ENCODE measurements at places on chromosomes 11 and 22. TPM values are rescaled to one million over a fixed set of nuclear protein-coding genes. Genes with fewer than 3 reads are reported as not detected.

- no peak for DNase-seq
These were observed at the start of gene MORC2 for GRCh38 chr22:30968015-30968923. MORC2 (minus strand) TSS chr22:30968774; CDS start chr22:30967889, 885 bp downstream.

GRCh38 chr11:135069890-135070289 lies 657.8 kb upstream of the B3GAT1 start:
- no peak for DNase-seq

The SULT4A1 gene
- 1.9 TPM for polyA plus RNA-seq

- no peak for DNase-seq
These were observed 203.4 kb downstream of the TBC1D22A start for GRCh38 chr22:46965555-46966494.

The PDGFD gene
- 34.9 TPM for polyA plus RNA-seq

DNA sequence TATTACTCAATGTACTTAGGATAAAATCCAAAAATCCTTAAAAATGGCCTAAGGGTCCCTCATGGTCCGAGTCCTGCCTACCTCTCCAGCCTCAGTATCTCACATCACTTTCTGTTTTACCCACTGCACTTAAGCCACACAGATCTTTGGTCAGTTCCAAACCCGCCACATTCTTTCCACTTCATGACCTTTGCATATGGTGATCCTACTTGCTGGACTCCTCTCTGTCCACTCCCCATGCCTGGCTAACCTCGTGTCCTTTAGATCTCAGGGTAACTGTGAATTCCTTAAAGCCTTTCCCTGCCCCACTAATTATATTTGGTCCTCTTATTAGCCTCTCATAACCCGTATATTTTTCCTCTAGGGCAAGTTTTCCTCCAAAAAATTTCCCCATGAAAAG lies 1.2 kb downstream of the NUP160 start:
- no peak for DNase-seq

- DNase-seq: no peak
These were observed 10.0 kb downstream of the IL2RB start for GRCh38 chr22:37139762-37140161.

The FBLN1 gene
- 194 TPM for polyA plus RNA-seq

DNA sequence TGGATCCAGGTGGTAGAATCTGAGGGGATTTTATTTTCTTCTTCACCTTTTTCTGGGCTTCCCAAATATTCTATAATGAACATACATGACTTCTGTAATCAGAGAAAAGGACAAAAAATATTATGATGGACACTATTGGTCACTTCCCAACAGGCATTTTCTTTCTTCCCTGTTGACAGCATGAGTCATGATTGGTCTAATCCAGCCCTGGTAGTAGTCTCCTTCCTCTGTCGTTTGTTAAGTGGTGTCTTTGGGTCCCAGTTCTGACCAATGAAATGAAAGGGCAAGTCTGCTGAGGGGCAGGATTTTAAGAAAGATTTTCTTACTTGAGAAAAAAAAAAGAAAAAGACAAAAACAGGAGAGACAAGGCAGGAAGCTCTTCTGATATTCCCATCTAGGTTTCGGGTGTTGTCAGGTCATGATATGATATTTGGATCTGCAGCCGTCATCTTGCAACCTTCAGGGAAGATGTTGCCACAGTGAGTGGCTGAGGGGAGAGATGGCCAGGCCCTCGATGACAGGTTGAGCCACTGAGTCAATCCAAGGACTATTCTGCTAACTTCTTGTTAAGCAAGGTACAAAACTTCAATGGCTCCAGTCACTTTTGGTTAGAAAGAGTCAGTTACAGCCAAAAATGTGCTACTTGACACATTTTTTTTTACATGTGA lies 23.3 kb upstream of the PLEKHB1 start:
- DNase-seq: no peak

The TESMIN gene
- 20.6 TPM for polyA plus RNA-seq

- DNase-seq: no peak
These were observed 906.9 kb downstream of the BRD1 start for GRCh38 chr22:48920776-48921241.

DNA sequence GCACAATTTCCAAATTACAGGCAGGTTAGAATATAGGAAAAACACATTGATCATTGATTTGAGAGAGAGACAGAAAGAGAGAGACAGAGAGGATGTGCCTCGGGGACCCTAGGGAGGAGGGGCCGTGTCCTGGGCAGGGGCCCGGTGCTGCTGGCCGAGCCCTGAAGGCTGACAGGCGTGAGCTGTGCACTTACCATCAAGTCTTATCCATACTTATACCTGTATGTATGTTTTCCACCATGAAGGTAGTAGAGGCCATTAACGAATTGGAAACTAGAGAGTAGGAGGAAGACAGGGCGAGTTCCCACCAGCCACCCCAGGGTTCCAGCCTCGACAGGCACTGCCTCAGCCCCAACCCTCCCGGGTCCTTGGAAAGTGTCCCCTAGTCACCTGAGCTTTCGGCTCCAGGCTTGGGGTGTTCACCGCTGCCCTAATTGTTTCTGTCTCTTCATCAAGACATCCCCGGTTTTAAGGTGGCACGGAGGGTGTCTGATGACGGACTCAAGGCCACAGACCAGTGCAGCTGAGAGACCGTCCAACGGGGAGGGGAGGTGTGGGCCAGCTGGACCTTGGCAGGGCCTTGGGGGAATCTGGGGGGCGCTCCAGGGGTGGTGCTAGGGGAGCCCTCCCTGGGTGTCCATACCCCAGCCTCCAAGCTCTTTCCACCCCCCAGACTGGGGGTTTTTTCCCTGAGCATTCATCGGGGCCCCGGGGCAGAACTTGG lies 431.3 kb downstream of the TBC1D22A start:
- no peak for DNase-seq

The ANO3 gene
- 2.8 TPM for polyA plus RNA-seq

Data from right renal pelvis (tissue), 4 donors.